ENCODE measurements at places on chromosomes 3 and 15.

- DNase-seq, result no peak
These were observed 159.3 kb upstream of the DPH6 start for GRCh38 chr15:35705030-35705883.

- no peak for DNase-seq
These were observed 103.7 kb upstream of the TPM1 start for GRCh38 chr15:62938825-62939224.

GRCh38 chr15:62618846-62619504 is 423.6 kb upstream of the TPM1 start:
- DNase-seq, result no peak

DNA sequence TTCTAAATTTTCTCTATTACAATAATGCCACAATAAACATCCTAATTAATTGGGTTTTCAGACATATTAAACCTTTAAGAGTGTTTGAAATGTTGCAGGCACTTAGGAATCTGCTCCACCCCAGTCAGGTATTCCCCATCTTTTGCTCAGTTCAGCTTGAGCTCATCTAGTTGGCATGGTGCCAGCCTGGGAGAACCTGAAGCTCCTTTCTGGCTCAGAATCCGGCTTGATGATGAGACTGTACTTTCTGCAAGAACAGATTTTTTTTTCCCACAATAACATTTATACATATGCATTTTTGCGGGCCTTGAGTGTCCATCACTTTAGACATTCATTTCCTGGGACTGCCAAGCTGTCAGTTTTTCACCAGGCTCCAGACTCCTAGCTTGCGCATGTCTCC is 7.7 kb upstream of the OXSR1 start:
- no peak for DNase-seq

- DNase-seq, result no peak
These were observed 31.9 kb downstream of the SEC61A1 start for GRCh38 chr3:128083980-128084674.

DNA sequence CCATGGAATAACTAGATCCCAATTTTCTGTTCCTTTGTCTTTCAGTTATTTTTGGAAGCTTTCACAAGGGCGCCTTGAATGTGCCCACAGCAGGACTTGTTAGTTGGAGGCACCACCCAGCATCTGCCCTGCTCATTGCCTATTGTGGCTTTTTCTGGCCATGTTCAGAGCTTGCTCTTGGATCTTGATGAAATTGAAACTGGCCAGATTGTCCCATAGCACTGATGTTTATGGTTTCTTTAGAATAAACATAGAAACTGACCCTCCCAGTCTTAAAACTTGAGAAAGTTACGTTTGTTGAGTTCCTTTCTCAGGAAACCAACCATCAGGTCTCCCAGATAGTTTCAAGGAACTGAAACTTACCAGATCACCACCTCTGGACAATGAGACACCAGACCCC is 474.7 kb downstream of the IL5RA start:
- DNase-seq, result no peak

GRCh38 chr3:76198086-76198485 is 412.7 kb upstream of the ZNF717 start:
- DNase-seq, result no peak

GRCh38 chr3:33187368-33187634 is 31.3 kb downstream of the SUSD5 start:
- DNase-seq, result no peak

GRCh38 chr3:152377184-152377570 is 108.4 kb downstream of the MBNL1 start:
- DNase-seq, result no peak

- no peak for DNase-seq
These were observed 309.3 kb upstream of the UBE2E2 start for GRCh38 chr3:22893644-22894325.

GRCh38 chr15:35867356-35867755 is 321.4 kb upstream of the DPH6 start:
- DNase-seq, result no peak

GRCh38 chr15:76070921-76071635 is 11.3 kb downstream of the TMEM266 start:
- no peak for DNase-seq

DNA sequence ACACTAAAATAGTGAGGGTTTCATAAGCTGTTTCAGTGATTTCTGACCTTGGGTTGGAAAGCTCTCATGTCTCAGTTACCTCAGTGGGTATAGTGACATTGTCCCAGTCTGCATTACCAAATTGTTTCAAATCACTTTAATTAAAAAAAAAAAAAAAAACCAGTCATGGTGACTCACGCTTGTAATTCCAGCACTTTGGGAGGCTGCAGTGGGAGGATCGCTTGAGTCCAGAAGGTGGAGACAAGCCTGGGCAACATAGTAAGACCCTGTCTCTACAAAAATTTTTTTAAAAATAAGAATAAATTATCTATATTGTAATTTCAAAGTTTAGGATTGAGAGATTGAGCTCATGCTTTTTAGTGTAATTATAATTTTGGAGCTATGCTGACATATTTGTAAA is 78.0 kb downstream of the MBNL1 start:
- no peak for DNase-seq

DNA sequence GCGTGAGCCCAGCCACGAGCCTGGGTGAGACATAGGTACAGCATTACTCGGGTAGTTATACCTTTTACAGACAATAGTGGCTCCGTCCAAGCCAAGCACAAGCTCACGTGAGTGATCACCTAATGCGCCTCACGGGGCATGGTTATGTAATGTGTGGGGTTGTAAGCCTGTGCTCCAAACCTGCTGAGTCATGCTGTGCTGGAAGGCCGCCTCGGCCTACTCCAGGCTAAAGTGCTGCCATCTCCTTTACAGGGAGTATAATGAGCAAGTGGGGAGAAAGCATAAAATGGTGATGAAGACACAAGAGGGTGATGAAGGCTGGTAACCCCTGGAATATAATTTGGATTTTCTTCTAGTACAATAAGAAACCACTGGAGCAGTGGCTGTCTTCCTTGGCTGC is 175.8 kb upstream of the STT3B start:
- DNase-seq, result peak; percentile 3

DNA sequence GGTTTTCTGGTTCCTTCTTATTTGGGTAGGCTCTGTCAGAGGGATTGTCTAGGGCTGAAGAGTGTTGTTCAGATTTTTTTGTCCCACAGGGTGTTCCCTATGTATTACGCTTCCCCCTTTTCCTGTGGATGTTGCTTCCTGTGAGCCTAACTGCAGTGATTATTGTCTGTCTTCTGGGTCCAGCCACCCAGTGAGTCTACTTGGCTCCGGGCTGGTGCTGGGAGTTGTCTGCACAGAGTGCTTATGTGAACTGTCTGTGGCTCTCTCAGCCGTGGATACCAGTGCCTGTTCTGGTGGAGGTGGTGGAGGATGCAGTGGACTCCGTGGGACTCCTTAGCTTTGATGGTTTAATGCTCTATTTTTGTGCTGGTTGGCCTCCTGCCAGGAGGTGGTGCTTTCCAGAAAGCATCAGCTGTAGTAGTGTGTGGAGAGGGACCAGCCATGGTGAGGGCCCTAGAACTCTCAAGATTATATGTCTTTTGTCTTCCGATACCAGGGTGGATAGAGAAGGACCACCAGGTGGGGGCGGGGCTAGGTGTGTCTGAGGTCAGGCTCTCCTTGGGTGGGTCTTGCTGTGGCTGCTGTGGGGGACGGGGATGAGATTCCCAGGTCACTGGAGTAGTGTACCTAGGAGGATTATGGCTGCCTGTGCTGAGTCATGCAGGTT is 53.8 kb downstream of the CCDC66 start:
- no peak for DNase-seq

Measured in activated naive CD4-positive, alpha-beta T cell treated with Interleukin-2 at 50 U/mL for 16 hours (primary cell).